ENCODE measurements at places on chromosomes 5 and 9.

DNA sequence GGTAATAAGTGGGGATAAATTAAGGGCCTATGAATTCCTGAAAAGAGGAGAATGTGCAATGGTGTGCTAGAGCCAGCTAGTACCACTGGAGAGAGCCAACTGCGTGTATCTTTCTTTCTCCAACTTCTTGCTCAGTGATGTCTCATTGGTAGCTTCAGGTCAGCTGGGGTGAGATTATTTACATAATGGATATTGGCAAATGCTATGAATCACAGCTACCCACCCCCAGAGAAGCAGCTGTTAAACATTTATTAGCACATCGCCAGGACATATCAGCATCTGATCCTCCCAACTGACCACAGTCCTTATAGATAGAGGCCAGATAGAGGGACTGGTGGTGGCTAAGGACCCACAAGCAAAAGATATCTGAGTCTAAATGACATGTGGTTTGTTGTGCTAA is 421.3 kb downstream of the ACTL7B start:
- peak; percentile 70 for DNase-seq

DNA sequence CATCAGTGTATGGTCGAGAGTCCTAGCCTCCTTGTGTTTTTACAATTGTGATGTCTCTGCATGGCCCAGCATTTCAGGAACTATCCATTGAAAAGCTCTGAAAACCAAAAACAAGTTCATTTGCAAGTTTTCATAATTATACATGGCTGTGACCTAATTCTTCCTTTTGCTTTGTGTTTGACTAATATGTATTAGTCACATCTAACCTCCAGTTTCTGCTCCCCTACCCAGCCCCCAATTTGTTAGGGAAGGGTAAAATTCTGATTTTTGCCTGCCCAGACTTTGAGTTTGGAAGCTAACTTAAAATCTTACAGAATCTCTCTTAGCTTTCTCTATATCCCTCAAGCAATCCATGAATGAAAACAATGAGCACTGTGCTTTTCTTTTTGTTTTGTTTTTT is 128.2 kb upstream of the SEMA6A start:
- no peak for DNase-seq

DNA sequence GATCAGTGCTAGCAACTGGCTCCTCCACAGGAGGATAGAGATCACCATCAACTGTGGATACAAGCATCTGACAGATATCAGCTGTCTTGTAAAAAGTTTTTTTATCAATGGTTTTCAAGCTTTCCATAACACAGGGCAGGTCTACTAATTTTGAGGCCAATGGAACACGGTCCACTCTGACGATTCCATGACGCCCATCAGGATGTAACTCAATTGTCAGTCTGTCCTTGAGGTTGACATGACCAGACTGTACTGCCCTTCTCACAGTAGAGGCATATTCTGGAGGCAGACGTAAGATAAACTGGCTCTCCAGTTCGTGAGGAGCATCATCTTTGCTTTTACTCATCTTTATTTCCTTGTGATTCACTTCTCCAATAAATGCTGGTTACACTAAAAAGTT is 885 bp downstream of the TAF7 start:
- DNase-seq = no peak

- no peak for DNase-seq
Observed at GRCh38 chr9:86642721-86643120, 288.5 kb upstream of the TUT7 start.

- peak; percentile 57 for DNase-seq
Observed at GRCh38 chr9:100222674-100223073, 123.6 kb downstream of the INVS start.

- DNase-seq = no peak
Observed at GRCh38 chr9:95140821-95141220, 176.7 kb downstream of the FANCC start.

- DNase-seq = no peak
Observed at GRCh38 chr9:121463026-121463807, 36.4 kb downstream of the GGTA1 start.

GRCh38 chr9:90878562-90878961 is 76.9 kb downstream of the SYK start:
- DNase-seq = no peak

DNA sequence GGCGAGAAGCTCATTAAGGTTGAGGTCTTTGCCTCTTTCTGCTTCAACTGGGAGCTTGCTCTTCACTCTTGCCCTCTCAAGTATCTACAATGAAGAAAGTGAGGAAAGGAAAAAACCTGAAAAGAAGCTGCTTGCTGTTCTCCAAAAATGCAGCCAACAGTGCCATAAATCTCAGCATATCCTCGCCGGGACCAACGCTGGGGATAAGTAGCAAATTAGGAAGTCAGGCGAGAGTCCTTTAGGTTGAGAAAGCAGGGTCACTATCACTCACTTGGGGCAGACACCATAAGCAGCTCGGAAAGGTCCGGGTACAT is 399 bp downstream of the NUP155 start:
- no peak for DNase-seq

GRCh38 chr5:139082813-139083498 is 115.2 kb downstream of the SIL1 start:
- DNase-seq = no peak

DNA sequence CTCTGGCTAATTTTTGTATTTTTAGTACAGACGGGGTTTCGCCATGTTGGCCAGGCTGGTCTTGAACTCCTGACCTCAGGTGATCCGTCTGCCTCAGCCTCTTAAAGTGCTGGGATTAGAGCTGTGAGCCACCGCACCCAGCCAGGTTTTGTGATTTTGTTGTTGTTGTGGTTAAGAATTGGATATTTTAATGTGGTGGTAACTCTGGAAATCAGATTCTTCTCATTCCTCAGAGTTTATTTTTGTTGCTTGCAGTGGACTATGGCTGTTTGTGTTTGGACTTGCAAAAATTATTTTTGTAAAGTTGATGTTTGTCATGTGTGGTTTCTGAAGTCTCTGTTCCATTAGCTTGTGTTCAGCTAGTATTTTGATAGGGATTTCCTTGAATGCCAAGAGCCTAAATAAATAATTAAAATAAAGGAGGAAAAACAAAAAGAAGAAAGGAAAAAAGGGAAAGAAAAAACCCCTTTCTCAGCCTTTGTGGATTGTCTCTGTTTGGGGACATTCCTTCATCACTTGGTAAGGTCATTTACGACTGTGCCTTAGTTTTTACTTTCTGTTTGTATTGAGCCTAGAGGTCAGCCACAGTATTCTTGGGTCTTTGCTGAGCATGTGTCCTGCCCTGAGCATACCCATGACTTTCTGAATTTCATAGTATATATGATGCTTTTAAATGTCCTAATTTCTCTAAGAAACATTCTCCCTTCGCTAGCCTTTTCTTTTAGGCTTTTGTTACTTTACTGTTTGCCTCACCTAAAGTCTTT is 37.3 kb downstream of the PBX3 start:
- DNase-seq = no peak

DNA sequence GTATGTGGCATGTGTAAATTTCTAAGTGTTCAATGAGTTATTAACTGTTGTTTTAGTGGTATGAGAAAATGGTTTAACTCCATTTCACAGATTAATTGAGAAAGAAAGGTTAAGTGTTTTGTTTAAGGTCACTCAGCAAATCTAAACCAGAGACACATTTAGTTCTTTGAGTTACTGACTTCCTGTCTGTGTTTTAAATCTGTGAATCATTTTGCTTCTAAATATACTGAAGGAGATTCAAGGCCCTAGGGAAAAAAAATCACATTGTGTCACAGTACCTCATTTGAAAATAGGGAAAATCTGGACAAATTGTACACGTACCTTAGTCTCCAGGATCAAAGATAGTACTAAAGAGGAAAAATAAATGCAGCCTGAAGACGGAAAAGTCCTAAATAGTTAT is 368.2 kb downstream of the TMEM161B start:
- peak; percentile 83 for DNase-seq

- no peak for DNase-seq
Observed at GRCh38 chr5:150283904-150284303, 5.7 kb downstream of the CAMK2A start.

- no peak for DNase-seq
Observed at GRCh38 chr9:98826716-98827115, 19.2 kb downstream of the GALNT12 start.

DNA sequence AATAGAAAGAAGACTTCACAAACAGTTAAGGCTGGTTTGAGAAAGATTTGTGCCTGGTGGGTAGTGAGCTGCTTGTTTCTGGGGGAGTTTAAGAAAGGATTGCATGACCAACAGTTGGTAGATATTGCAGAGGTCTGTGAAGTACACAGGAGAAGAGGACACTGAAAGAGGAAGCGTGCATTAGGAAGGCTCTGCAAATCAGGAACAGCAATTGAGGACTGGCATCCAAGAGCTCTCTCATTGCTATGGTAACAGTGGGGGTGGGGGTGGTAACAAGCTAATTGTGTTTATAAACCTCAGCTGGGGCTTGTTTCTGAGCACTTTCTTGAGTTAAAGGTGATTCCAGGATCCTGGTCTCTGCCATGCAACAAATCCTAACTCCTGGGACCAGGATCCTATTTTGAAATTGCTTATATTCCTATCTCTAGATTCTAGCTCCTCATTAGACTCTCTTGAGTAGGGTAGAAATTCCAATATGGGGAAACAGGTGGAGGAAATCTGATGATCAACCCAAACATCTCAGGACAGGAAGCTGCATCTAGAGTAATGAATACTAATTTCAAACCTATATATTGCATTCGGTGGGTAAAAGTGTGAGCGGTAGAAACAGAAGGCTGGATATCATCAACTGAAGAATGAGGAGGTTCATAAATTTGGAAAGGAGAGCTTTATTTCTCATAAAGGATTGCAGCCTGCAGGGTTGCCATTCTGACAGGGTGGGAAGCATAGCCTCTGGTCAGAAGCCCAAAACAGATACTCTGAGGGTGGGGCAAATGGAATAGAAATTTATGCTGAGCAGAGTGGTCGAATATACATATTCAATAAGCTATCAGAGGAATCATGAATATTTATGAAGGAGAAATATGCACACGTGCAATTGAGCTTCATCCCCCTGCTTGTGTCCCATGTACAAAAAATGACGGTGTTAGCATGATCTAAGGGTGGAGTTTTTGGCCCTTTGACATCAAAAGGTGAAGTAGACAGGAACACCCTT is 79.4 kb downstream of the PTTG1 start:
- DNase-seq = no peak

- DNase-seq = no peak
Observed at GRCh38 chr9:88739373-88739772, 204.4 kb downstream of the NXNL2 start.

All from mesenchymal stem cell (in vitro differentiated cells and primary cell).